ENCODE measurements at places on chromosomes 7 and 10.

- DNase-seq: no peak
These were observed 11.4 kb upstream of the FAS start for GRCh38 chr10:88979153-88979562.

DNA sequence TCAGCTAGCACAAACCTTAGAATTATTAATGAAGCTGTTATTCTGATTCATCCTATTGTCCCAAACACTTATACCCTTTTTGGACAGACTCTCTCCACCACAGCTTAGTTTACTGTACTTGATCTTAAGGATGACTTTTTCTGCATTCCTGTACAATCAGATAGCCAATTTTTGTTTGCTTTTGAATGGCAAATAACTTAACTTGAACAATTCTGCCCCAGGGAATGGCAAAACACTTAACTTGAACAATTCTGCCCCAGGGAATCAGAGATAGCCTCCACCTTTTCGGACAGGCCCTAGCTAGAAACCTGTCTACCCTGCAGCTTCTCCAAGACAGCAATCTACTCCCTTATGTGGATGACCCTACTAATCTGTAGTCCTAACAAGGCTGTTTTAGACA, 668.0 kb upstream of the LRRTM3 start:
- no peak for DNase-seq

- no peak for DNase-seq
These were observed 694 bp upstream of the WASL start for GRCh38 chr7:123749537-123749857.

DNA sequence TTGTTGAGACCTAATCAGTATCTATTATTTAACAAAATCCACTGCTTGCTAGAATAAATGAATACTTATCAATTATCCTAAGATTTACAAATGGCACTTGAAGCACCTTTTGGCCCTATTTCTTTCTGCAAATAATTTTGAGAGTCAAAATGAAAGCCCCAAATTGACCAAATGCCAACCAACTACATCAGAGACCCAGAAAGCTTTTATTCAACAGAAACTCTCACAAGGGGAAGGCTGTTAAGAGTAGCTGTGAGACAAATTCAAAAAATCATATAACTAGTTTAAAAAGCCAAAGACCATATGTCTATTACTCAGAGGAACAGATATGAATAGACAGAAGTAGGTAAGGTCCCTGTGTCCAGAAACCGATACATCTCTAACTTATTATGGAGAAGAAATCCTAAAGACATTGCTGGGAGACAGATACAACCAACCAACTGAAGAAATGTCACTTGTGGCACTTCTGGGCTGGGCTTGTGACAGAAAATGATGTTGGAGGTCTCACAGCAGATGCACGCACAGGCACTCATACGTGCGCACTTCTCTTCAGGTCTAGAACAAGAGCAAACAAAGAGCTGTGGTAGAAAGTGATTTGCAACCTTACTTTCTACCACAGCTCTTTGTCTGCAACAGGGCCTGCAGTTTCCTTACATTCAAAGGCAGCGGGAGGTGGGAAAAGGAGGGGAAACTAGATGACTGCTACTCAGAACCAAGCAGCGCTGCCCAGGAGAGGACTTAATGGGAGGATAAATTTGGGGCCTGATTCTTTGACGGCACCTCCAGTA, 58.6 kb upstream of the KCNIP2 start:
- DNase-seq: no peak

GRCh38 chr10:102713539-102713813, 721 bp downstream of the ARL3 start:
- DNase-seq: no peak

DNA sequence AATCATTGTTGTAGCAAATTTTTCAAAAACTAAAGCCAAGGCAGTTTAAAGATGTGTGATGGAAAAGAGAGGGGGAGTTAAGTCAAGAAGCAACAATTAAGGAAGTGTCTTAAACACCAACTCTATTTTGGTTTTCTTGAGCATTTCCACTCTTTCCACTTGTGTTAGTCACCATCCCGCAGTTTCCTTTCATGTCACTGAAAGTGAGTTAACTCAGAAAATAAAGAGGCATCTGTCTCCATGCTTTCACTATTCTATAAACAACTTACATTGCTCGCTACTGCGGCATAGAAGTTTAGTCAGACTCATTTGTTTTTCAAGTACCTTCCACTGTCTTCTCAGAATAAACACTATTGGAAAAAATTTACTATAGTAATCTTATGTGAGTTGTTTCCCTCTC, 284.9 kb upstream of the SEMA3D start:
- DNase-seq: no peak

GRCh38 chr10:132575320-132576201, 38.0 kb downstream of the INPP5A start:
- peak; percentile 76 for DNase-seq

DNA sequence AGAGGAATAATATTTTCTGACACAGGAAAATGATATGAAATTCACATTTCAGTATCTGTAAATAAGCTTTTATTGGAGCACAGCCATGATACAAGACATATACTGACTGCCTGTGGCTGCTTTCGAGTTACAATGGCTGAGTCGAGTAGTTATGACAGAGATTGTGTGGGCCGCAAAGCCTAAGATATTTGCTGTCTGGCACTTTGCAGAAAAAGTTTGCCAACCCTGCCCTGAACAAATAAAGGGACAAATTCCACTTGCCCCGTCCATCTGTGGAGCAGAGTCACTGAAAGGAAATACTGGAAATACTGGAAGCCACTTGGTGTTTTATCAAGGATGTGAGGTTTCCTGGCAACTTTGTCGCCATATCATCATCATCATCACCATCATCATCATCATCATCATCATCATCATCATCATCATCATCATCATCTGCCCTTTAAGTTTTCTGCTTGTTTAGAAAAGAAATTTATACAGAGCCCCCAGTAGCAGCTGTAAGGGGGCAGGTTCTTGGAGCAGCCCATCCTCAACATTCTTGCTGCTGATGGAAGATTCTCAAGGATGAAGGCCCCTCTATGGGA, 85.8 kb downstream of the TCF7L2 start:
- no peak for DNase-seq

- no peak for DNase-seq
These were observed 814.9 kb upstream of the C7orf33 start for GRCh38 chr7:147775516-147776284.

- no peak for DNase-seq
These were observed 52.1 kb downstream of the TRRAP start for GRCh38 chr7:98930464-98930863.

Data from GF-D8 (cell line).